ENCODE measurements at places on chromosomes 16 and 17. TPM values are rescaled to one million over a fixed set of nuclear protein-coding genes. Genes with fewer than 3 reads are reported as not detected.

The CDR2 gene
- total RNA-seq = 58.9 TPM

The CYGB gene
- 0.42 TPM for total RNA-seq

The MYH3 gene
- 0.78 TPM for total RNA-seq

The ABCC12 gene
- not detected for total RNA-seq

The PPP1R1B gene
- not detected for total RNA-seq

The STX1B gene
- 0.07 TPM for total RNA-seq

The MRC2 gene
- 52.9 TPM for total RNA-seq

The PRR35 gene
- not detected for total RNA-seq

The HAGHL gene
- total RNA-seq = 6.8 TPM

The IRX5 gene
- total RNA-seq = not detected

Measured in endothelial cell of umbilical vein (primary cell).